ENCODE measurements at places on chromosomes 1 and 21. TPM values are rescaled to one million over a fixed set of nuclear protein-coding genes. Genes with fewer than 3 reads are reported as not detected.
A peak's percentile ranks its signal among the peaks of the same experiment; 100 is the strongest.

DNA sequence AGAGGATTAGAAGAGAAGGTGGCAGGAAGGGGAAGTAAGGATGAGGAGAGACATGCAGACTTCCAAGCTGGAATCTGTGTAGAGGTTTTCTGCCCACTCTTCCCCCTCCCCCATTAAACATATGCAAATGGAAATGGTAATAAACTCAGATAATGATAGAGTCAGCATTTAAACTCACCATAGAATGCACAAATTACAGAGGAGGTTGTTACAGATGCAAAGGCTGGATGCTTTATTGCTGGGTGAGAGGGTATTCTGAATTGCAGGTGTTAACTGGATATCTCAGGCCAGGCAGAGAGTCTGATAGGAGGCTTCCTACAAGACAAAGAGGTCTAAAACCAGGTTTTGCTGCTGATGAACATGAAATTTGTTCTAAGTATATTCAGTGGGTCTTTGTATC lies 372.5 kb downstream of the SEC16B start:
- no peak for DNase-seq

GRCh38 chr1:201276891-201277290 lies 6.4 kb upstream of the PKP1 start:
- DNase-seq = no peak

- no peak for DNase-seq
Observed at GRCh38 chr1:3014050-3014440, 7.2 kb upstream of the ACTRT2 start.

DNA sequence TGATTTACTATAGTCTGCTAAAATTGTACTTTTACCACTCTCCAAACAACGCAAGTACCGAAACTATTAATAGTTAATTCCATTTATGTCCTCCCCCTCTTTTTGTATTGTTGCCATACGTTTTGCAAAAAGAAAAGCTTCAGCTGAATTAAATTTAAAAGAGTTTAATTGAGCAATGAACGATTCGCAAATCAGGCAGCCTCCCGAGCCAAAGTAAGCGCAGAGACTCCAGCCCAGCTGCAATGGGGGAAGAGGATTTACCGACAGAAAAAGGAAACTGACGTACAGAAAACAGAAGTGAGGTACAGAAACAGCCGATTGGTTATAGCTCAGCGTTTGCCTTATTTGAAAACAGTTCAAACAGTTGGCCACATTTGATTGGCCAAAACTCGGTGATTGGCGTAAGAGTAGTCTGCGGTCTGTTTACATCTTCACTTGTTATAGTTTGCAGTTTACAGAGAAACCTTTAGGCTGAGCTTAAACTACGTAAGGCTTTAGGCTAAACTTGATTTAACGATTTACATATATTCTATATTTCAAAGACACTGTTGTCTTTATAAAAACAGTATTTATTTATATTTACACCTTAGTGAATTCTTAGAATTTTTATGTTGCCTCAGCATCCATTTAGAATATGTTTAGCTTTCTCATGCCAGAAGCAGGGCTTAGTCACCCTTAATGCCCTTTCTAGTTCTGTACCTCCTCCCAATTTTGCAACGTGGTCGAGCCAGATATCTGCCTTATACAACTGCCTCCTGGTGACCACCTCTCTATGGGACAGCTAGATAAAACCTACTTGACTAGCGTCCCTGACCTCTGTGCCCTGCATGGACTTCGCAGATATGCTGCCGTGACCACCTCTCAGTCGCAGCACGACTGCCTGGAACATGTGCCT lies 23.8 kb downstream of the CR1 start:
- DNase-seq = peak; percentile 13

- DNase-seq = no peak
Observed at GRCh38 chr1:185170291-185170848, 13.4 kb downstream of the SWT1 start.

- no peak for DNase-seq
Observed at GRCh38 chr1:202967684-202968281, 726 bp upstream of the CYB5R1 start.

Gene TRABD2B
- not detected for polyA plus RNA-seq

Gene EMC1
- 93.8 TPM for polyA plus RNA-seq

Gene OR2T2
- not detected for polyA plus RNA-seq

- no peak for DNase-seq
Observed at GRCh38 chr1:119435052-119435451, 20.1 kb downstream of the HSD3B2 start.

GRCh38 chr1:7429290-7429689 lies 341.8 kb upstream of the VAMP3 start:
- DNase-seq = no peak

DNA sequence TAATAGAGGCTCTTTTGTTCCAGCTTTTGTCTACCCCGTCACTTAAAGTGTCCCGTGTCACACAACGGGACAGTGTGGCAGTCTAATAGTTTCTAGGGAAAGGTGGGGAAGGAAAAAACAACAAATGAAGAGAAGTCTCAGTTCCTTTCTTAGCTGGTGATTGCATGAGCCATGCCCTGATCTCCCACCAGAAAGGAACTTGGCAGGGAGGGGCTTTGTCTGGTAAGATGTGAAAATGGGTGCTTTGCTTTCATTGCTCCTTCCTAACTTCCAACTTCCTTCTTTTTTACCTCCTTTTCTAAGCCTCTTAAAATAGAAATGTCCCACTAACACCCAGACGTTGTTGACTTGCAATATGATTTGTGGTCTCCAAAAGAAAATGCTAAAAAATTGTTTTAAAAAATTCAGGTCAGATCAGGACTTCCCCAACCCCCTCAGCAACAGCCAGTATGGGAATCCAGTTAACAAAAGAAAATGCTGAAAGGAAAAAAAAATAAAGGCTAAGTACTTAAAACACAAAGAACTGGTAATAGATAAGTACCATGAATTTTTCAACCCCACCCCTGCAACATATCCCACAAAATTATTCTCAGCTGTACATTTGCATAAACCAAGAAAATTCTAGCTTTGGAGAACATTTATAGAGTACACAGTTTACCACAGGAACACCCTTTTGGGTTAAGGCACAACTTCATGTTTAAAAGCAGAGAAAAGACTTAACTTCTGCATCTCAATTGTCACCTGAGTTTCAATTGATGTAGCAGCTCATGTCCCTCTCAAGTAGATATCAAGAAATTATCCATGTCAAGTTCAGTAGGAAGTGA lies 106.2 kb downstream of the NIBAN1 start:
- no peak for DNase-seq

Gene ESRRG
- polyA plus RNA-seq = 0.05 TPM

- no peak for DNase-seq
Observed at GRCh38 chr1:194071205-194071604, 884.8 kb upstream of the B3GALT2 start.

GRCh38 chr1:86227026-86227425 lies 70.5 kb upstream of the COL24A1 start:
- DNase-seq = no peak

Gene ALPL
- polyA plus RNA-seq = 0.28 TPM

Measured in BJ (cell line).